ENCODE measurements at places on chromosomes 5 and 9. TPM values are rescaled to one million over a fixed set of nuclear protein-coding genes. Genes with fewer than 3 reads are reported as not detected.
A peak's percentile ranks its signal among the peaks of the same experiment; 100 is the strongest.

The PLAC8L1 gene
- 0.53 TPM for total RNA-seq

The PCDHA9 gene
- under 0.01 TPM for total RNA-seq

GRCh38 chr9:121996783-121997182 is 96.3 kb downstream of the TTLL11 start:
- DNase-seq: no peak

GRCh38 chr5:134141331-134142050 is 27.0 kb downstream of the TCF7 start:
- DNase-seq: no peak

GRCh38 chr9:109520475-109521132 is 22.5 kb upstream of the PTPN3 start:
- peak; percentile 84 for DNase-seq

The CCDC180 gene
- total RNA-seq: 0.13 TPM

DNA sequence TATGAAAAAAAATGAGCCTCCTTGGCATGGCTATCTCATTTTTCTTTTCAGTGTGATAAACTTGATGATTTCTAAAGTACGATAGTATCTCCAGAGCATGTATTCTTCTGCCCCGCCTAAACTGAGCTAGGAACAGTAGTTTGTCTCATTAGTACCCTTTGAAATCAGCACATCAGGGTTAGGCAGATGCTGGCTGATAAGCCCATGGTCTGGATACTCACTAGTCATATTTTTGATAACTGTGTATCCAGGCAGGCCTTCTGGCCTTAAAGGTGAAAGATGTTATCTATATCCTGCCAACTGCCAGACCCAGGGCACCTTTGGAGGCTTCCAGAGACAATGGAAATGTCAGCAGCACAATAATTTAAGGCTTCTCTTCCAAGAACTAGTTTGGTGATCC is 103.8 kb downstream of the GIN1 start:
- DNase-seq: no peak

GRCh38 chr5:149831492-149831891 is 101.4 kb downstream of the PPARGC1B start:
- peak; percentile 67 for DNase-seq

- no peak for DNase-seq
Measured at GRCh38 chr5:157594675-157595459, 19.3 kb upstream of the ADAM19 start.

DNA sequence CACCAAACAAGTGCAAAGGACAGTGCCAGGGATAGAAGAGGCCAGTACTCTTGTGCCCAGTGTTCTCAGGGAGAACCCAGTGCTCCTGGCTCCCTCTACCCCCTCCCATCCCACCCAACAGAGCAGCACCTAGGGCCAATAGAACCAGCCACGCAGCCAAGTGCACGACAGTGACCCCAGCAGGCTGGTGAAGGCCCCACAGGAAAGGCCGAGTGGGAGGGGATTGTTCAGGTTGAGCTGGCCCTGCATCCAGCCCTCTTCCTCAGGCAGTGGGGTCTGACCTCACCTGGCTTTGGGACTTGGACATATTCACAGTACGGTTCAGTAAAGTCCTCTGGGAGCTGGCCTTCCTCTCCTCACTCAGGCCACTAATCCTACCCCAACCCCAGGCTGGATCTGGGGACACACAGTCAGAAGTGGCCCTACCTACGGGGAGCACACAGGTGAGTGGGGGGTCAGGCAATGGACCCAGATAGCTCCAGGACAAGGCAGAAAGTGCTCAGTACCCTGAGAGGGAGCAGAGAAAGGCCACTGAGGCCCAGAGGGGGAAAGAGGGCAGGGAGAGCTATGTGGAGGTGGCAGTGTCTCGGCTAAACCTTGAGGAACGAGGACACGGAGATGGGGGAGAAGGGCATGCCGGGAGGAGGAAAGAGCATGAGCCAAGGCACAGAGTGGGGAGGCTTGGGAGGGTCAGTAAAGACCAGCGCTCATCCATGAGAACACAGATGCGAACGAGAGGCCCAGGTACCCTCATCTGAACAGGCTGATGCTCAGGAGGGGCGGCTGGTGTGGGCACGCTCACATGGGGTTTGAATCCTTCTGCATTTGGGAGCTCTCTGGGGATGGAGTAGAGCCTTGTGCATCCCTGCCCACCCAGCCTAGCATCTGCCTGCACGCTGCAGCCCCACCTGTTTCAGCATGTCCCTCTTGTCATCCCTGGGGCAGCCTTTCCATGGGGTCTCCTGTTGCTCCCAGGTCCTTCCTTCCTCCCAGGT is 25.6 kb downstream of the POLR1E start:
- no peak for DNase-seq

Data from bronchial epithelial cell (primary cell).